ENCODE measurements at places on chromosomes 7 and 10.

- no peak for DNase-seq
Measured at GRCh38 chr10:49140304-49141177, 6.7 kb upstream of the FAM170B start.

DNA sequence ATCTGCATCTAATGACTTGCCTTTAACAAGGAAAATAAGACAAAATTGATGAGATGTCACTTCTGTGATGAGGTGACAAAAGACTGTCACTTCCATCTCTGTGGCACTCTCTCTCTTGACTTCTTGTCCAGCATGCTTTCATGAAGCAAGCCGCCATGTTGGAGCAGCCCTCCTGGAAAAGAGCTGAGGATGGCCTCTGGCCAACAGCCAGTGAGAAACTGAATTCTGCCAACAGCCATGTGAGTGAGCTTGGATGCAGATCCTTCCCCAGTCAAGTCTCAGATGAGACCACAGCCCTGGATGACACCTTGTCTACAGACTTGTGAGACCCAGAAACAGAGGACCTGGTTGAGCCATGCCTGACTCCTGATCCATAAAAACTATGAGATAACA is 412.6 kb upstream of the SHH start:
- DNase-seq, result no peak

- DNase-seq, result no peak
Measured at GRCh38 chr10:86862373-86862772, 95.0 kb downstream of the MMRN2 start.

GRCh38 chr10:17098012-17098411 is 31.6 kb downstream of the CUBN start:
- DNase-seq, result no peak

DNA sequence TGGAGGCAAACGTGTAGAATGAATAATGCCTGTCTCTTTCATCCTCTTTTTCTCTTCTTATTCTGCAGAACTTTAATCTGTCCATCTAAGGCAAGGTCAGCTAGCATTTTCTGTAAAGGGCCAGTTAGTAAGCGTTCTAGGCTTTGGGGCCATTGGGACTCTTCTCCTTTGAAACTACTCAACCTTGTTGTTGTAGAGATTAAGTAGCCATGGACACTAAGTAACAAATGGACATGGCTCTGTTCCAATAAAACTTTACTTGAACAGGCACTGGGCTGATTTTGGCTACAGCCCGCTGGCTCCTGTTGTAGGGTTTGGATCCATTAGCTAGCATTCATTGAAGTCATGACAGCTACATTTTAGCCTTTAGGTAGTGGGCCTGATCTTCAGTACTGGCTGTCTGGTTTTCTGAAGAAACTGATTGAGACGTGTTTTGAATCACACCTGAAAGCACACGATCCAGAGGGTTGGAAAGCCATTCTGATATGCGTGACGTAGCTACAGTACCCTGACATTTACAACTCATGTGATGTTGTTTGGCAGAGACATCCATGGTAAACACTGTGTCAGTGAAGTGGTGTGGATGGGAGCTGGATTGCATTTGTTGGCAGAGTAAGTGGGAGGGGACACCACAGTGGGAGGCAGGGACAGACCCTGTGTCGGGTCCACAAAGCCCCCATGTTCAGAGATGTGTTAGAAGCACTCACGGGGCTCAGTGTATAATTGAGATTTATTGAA is 92.5 kb downstream of the MTPN start:
- DNase-seq, result no peak

GRCh38 chr10:51340845-51341610 is 266.7 kb downstream of the PRKG1 start:
- DNase-seq, result no peak

GRCh38 chr7:105916603-105917002 is 40.2 kb upstream of the ATXN7L1 start:
- no peak for DNase-seq

DNA sequence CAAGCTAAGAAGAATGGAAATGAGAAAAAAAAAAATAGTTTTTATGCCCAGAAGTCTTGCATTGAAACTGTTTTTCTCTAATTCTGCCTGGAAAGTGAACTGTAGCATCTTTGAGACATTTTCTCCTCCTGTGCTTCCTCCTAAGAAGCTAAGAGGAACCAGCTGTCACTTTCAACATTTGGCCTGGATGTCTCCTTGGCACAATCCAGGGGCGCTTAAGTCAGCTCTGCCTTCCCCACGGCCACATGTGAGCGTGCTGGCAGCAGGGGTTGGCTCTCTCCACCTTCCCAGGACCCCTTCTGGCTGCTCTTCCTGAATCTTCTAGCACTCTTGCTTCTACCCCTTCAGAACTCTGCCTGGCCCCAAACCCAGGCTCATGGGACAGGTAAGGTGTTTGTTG is 289.6 kb upstream of the ADARB2 start:
- no peak for DNase-seq

DNA sequence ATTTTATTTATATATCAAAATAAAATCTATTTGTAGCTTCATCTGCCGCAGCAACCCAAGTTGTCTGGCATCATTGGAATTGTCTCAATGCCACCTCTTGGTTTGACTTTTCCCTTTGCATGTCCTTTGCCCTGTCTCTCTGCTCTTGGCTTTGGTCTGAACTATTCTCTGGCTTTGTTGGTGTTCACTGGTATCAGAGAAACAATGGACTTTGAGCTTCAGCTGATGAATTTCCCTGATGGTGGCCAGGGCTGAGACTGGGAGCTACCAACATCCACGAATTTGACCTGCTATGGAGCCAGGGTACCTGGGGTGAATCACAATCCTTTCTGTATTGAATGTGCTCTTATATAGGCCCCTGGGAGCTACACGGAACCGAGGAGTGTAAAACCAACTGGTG is 311.7 kb upstream of the KIAA1217 start:
- no peak for DNase-seq

DNA sequence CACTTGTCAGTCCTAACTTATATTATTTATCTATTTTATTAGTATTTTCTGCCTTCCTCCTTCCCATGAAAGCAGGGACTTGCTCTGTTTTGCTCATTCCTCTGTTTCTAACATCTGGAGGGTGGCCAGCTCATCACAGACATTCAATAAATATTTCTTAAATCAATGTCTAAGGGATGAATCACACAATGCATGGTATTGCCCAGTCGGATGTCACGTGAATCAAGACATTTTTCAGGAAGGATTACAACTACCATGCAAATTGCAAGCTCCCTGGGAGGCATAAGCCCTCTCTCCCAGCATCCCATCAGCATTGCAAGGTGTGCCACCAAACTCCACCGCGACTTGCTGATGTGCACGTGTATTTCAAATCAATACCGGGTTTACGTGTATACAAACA is 146.6 kb upstream of the RNF32 start:
- no peak for DNase-seq
